Stimulated activated CD8-positive, alpha-beta memory T cell treated with anti-CD3 and anti-CD28 coated beads, Interleukin-4, amount 100 ng/mL, for 1 hour (primary cell): ENCODE measurements at places on chromosomes 3 and 15.

GRCh38 chr3:61530355-61530754 lies 31.0 kb upstream of the PTPRG start:
- no peak for DNase-seq

DNA sequence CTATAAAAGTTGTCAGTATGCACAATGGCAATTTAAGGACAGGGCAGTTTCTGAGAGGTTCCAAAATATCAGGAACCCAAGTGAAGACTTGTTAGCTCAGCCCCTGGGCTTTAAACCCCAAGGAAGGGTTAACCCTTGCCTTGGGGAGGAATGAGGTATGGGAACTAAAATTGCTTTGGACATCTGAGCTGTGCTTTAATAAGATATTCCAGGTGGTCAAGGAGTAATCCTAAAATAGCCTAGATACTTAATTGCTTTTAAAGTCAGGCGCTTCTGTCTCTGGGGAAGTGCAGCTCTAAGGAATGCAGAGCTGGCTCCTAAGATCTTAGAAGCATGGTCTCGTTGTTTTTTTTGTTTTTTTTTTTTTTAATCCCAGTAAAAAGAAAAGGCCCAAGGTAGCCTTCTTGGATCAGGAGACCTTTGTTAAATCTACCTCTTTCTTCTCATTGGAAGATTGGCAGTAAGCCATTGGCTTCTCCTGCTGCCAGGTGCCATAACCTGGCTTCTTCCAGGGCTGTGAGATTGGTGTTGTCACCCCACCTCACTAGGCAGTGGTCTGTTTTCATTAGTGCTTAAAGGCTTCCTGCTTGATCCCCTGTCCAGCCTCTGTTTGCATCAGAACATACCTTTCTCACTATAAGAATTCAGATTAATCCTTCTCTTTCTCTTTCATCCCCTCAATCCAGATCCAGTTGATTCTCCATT lies 24.5 kb downstream of the ARID3B start:
- no peak for DNase-seq

GRCh38 chr3:63043631-63044030 lies 168.4 kb upstream of the CADPS start:
- no peak for DNase-seq

DNA sequence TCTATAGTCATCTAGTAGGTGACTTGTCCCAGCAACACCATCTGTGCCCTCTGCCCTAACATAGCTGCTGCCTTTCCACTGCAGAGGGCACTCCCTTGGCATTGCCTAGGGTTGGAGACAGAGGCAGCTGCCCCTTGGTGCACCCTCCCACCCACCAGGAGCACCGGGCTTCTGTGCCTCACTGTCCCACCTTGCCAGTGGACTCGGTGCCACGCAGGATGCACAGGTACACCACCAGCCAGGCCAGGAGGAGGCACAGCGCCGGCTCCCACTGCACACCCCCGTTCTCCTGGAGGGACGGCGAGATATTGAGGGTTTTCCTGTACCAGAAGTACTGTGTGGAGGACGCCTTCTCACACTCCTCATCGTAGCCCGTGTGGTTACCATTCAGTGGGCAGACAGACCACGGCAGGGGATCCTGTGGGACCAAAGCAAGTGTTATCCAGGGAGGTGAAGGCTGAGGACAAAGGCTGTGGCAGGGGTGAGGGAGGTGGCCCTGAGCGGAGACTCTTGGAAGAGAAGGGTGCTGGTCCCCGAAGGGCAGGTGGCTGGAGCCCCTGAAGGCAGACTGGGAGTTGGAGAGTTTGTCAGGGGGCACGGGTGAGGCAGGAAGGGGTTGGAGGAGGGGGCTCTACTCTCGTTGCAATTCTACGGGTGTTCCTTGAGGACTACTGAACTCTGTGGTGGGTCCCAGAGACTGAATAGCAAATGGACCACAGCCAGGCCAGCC lies 20.6 kb downstream of the SLC6A20 start:
- DNase-seq = no peak

- no peak for DNase-seq
These were observed 41.6 kb upstream of the DUT start for GRCh38 chr15:48289628-48290027.

DNA sequence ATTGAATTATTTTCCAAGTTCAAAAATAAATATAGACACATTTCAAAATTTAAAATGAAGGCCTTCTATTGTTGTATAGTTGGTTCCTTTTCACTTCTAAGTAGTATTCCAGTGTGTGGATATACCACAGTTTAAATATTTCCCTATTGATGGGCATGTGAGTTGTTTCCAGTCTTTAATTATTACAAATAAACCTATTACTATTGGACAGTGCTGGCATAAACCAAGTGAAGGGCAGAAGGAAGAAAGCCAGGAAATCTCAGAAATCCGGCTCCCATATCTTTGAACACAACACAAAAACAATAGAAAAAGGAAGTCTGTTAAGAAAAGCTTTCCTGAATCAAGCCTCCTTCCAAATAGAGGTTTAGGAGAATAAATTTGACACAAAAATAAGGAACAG lies 26.1 kb downstream of the GOLGB1 start:
- DNase-seq = no peak

DNA sequence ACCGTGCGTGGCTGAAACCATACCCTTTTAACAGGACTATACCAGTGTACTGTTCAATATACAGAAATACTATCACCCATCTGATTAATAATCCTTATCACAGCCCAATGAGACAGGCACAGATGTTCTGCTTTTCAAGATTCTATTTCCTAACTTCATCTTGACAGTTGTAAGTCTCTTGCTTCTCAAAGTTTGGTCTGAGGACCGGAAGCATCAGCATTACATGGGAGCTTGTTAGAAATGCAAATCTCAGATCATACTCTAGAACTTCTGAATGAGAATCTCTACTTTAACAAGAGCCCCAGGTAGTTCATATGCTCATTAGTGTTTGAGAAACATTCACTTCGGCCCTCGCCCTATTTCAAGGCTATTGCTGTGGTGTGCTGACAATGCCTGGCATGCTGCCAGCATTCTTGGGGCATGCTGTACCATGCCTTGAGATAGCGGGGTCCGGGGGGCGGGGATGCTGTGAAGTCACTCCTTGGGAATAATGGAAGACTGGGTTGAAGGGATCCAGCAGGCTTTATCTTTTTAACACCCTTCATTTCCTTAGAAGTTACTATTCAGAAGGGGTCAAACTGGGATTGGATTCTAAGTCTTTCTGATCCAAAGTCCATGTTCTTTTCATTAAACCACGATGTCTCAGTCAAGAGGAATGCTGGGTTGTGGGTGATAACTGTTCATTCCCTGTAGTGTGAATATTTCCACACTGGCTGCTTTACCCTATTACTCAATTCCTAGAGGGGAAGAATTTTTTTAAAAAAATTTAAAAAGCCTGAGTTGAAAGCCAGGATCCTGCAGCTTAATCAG lies 194.7 kb downstream of the LPP start:
- no peak for DNase-seq
